Stimulated activated CD8-positive, alpha-beta memory T cell treated with anti-CD3 and anti-CD28 coated beads, Interleukin-7, amount 100 ng/mL, for 1 hour (primary cell): ENCODE measurements at places on chromosomes 13 and 19.

DNA sequence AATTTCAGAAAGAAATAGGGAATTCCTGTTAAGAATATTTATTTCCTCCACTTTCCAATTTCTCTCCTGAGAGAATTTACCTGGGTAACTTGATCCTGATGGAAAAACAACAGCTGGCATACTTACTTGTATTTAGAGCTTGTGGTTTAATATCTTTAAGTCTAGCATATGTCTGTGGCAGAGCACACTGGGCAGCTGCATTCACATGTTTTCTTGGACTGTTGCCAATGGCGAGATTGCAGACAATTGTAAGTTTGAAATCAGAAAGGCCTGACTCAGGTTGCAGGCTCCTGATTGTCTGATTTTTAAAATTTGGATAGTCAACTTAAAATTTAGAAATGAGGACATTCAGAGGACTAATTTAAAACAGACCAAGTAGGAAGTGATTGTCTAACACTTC is 66.9 kb downstream of the NHLRC3 start:
- DNase-seq = no peak

- peak; percentile 67 for DNase-seq
Measured at GRCh38 chr19:1082165-1082927, 12.8 kb downstream of the POLR2E start.

GRCh38 chr13:52454459-52454819 is 839 bp upstream of the CKAP2 start:
- no peak for DNase-seq

DNA sequence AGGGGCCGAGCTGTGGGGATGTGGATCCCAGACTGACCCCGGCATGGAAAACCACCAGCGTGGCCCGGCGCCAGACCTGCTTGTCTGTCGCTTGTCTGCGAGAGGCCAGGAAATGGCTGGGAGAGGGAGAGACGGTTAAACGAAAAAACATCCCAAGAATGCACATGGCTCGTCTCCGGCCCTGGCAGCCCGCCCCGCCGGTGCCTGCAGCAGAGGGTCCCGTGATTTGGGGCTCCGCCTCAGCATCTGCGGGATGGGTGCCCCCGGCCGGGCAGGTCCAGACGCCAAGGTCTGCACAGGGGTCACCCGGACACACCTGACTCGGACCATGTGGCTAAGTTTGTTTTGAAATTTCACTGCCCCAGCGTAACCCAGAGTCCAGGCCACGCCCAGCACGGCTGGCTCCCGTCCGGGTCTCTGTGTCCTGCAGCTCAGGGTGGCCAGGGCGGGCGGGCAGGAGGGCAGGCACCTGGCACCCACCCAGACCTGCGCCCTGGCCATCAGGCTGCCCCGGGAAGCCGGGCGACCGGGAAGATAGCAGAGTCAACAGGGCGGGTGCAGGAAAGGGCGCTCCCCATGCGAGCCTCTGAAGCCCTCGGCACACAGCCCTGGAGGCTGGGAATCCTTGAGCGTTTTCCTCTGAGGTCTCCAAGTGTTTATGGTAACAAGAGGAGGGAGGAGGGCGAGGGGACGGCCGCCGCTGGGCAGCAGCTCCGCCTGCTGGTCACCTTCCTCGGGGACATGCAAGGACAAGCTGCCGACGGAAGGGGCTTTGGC is 103.2 kb downstream of the GADD45B start:
- DNase-seq = peak; percentile 49

- DNase-seq = no peak
Measured at GRCh38 chr19:11264452-11265176, 2.3 kb upstream of the DOCK6 start.

GRCh38 chr13:74575729-74576125 is 441.5 kb upstream of the KLF12 start:
- no peak for DNase-seq

DNA sequence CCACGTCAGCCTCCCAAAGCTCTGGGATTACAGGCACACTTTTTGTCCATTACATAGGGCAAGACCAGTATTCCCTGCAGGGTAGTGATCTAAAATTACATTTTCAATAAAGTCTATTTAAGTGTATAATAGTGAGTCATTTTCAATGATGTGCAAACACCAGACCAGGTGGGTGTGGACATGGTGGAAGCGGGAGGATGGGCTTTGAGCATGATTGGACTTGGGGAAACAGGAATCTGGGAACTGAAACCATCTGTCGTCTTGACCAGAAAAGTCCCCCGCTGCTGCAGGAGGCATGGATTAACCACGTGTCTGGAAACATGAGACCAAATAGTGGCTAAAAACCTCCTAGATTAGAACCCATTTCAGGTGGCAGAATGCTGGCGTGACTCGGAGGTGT is 4.9 kb downstream of the FXYD3 start:
- DNase-seq = no peak

- no peak for DNase-seq
Measured at GRCh38 chr19:43675269-43675879, 5.4 kb upstream of the PLAUR start.

DNA sequence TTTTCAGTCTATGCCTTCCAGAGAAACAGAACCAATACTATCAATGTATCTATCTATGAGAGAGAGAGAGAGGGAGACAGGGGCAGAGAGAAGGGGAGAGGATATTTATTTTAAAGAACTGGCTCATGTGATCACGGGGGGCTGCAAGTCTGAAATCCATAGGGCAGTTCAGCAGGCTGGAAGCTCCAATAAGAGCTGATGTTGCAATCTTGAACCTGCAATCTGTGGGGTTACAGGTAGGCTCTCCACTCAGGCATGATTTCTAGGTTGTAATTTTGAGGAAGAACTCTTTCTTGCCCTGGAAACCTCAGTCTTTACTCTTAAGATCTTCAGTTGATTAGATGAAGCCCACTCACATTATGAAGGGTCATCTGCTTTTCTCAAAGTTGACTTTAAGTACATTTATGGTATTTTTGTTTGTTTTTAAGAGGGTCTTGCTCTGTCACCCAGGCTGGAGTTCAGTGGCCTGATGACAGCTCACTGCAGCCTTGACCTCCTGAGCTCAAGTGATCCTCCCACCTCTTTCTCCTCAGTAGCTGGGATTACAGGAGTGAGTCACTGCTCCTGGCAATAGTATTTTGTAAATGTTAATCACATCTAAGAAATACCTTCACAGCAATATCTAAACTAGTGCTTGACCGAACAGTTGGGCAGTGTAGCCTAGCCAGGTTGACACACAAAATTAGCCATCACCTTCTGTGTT is 376.4 kb downstream of the FGF9 start:
- no peak for DNase-seq

DNA sequence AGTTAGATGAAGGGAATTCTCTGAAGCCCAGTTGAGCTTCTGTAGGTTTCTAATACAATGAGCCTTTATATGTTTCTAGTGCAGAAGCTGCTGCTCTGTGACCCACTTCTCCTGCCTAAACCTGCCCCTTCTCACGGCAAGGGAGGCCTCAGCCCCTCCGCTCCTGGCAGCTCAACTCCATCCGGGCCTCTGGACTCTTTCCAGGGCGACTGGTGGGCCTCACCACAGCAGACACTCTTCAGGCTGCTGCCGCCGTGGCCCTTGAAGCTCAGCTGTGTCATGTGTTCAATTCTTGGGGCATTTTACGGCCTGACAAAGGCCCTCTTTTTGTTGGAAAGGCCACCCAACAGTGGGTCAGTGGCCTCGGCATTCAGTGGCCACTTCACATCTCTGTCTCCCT is 10.0 kb upstream of the C19orf33 start:
- DNase-seq = no peak

- DNase-seq = no peak
Measured at GRCh38 chr13:46555722-46556417, 2.9 kb downstream of the LRCH1 start.

- no peak for DNase-seq
Measured at GRCh38 chr13:109645831-109646230, 140.6 kb downstream of the IRS2 start.

DNA sequence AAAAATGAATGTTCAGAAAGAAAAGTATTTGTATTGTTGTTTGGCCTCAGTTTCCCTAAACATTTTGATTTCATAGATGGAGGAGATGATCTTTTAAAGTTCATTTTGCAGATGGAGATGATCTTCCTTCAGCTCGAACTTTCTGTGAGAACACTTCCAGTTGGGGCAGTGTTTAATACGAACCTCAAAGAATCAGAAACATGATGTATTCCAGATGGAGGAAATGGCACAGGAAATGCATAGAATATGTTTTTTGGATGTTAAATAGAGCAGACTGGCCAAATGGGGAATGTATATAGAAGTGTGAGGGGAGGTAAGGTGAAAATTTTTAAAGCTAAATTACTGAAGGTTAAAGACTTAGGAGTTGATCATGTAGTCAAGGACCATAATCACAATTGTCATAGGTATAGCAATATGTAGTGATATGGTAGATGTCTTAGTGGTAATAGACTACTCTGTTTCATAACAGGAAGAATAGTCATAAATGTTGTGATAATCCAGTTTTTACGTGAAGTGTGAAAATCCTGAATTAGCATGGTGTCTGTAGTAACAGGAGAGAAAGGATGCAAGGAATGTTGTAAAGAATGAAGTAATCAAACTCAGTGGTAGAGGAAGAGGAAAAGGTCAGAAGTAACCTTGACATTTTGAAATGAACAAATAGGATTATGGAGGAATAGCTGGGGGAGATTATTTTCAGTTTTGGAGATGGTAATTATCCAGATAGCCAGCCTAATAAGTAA is 5.1 kb downstream of the RAP2A start:
- no peak for DNase-seq

GRCh38 chr19:36028313-36029041 is 4.2 kb downstream of the CLIP3 start:
- no peak for DNase-seq

GRCh38 chr13:98208606-98209005 is 31.5 kb upstream of the RNF113B start:
- no peak for DNase-seq

DNA sequence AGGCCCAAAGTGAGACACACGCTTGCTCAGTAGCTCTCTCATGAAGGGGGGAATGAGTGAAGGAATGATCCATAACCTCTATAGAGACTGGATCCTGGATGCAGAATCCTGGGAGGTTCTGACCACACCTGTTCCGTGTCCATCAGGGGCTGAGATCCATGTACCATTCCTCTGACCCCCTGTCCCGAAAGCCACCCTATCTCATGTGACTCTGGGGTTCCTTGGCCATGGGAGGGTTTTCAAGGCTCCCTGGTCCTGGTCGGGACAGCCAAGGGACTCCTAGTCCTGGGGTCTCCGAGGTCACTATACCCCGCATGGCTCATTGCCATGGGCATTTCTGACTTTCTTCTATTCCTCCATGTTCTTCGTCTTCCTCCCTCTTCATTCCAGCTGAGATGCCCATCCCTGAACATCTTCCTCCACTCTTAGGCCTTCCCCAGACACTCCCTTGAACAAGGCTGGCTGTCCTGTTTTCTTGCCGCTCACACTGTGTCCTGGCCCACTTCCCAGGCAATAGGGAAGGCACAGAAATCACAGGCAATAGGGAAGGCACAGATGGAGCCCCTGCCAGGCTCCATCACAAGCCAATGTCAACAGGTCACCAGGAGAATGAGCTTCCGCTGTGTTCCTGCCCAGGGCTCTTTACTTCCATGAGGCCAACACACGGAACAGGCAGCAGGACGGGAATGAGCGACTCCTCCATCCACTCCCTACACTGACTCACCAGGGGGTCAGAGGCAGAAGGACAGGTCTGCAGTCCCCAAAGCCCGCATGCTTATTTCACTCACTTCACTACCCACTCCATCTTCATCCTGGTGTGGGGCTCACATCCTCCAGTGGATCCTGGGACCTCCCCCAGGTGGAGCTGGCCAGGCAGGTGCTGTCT is 3.2 kb downstream of the CEACAM5 start:
- DNase-seq = no peak
